Tongue (tissue), 3 donors: ENCODE measurements at places on chromosomes 5 and 9.

DNA sequence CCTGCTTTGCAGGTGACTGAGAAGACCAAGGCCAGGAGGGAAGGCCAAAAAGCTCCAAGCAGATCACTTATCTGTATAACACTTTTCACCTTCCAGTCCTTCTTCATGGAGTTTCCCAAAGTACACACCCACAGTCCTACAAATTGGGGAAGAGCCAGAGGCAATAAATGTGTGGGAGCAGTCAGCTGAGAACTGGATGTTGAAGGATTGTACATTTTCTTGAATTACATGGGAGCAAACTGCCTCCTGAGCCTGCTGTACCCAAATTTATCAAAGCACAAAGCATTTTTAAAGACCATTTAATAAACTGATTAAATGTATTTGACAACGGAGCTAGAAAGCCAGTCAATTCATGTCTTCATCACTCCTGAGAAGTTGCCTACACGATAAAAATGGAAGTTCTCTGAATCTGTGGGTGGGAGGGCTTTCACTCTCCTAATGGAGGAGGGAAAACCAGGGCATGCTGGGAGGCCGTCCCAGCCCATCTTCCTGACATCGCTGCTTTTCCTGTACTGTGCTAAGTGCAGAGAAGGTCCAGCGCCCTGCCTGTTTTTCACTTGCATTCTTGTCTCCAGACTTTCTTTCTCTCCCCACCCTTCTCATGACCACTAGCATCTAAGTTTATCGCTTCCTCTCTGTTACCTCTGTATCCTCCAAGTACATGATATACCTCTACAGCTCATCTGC is 79.0 kb downstream of the KCNIP1 start:
- no peak for DNase-seq

DNA sequence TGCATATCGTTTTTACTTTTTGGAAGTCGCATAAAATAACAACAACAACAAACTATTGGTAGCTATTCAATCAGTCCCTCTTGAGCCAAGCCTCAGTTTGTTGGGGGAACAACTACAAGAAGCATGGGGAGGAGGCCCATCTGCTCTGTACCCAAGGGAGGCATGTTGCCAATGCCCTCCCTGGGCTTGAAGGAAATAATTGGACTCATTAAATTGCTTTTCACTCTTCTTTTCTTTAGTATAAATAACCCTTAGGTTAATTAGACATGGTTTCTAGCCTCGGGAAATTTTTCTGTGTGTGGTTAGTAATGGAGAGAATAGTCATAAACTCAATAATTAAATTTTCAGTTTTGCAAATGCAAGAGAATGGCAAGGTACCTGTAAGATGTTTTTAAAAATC is 500.7 kb downstream of the TLE4 start:
- no peak for DNase-seq

- peak; percentile 71 for DNase-seq
Measured at GRCh38 chr5:150485693-150486401, 22.1 kb upstream of the NDST1 start.

DNA sequence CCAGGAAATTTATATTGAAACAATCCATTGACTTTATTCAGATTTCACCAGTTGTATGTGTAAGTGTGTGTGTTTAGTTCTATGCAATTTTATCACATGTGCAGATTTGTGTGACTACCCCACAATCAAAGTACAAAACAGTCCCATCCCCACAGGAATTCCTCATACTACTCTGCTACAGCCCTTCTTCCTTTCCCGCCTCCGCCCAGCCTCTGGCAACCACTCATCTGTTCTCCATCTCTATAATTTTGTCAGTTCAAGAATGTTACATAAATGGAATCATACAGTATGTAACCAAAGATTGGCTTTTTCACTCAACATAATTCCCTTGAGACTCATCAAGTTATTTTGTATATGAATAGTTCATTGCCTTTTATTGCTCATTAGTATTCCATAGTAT is 289.1 kb downstream of the GADD45G start:
- DNase-seq: no peak

DNA sequence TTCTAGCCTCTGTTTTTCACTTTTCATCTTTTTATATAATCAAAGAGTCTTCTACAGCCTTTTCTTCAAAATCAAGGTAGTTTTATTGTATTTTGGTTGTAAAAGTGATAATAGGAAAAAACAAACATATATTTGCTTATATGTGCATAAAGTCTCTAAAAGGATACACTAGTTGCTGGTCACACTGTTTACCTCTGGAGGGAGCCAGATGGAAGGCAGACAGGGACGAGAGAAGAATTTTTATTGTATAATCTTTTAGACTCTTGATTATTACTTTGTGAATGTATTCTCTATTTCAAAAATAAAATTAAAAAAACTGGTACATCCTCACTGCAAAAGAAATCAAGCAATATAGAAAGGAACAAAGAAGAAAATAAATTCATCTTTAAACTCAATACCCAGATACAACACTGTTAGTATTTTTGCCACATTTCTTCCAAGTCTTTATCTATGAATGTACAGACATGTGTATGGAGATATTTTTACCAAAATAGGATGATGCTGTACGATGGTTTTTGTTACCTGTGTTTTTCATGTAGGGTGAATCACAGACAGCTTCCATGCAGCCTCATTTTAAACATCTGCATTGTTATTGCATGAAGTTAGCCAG is 6.1 kb upstream of the RNF183 start:
- peak; percentile 68 for DNase-seq

- DNase-seq: no peak
Measured at GRCh38 chr5:148466236-148466580, 82.5 kb downstream of the FBXO38 start.

- no peak for DNase-seq
Measured at GRCh38 chr9:98225015-98225442, 30.4 kb downstream of the TBC1D2 start.

DNA sequence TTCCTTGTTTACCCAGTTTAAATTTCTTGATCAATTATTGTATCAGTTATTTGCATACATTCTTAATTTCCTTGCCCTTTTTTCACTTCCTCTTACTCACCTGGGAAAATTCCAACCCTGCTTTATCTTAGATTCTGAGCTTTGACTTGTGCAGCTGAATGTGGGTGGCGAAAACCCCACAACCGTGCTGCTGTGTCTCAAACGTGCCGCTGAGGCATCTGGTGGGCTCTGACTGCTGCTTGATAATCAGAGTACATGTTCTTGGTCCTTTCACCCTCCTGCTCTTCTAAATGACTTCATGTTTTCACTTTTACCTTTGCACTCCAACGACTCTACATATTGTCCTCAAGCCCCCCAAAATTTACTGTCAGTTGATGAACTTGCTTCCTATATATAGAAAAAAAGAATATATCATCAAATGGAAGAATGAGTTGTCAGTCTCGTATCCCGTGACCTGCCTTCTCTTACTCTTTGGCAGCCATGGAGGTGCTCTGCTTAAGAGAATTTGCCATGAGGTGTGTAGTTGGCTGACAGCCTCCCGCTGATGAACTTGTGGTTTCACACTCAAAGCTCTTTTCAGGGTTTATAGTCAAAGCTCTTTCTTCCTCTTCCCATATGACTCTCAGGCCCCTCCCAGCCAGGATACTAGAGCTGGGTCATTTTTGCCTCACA is 14.0 kb upstream of the JAK2 start:
- DNase-seq: no peak

GRCh38 chr5:82639393-82640144 is 361.4 kb upstream of the RPS23 start:
- DNase-seq: peak; percentile 46

- no peak for DNase-seq
Measured at GRCh38 chr5:119341452-119342349, 14.1 kb upstream of the TNFAIP8 start.

DNA sequence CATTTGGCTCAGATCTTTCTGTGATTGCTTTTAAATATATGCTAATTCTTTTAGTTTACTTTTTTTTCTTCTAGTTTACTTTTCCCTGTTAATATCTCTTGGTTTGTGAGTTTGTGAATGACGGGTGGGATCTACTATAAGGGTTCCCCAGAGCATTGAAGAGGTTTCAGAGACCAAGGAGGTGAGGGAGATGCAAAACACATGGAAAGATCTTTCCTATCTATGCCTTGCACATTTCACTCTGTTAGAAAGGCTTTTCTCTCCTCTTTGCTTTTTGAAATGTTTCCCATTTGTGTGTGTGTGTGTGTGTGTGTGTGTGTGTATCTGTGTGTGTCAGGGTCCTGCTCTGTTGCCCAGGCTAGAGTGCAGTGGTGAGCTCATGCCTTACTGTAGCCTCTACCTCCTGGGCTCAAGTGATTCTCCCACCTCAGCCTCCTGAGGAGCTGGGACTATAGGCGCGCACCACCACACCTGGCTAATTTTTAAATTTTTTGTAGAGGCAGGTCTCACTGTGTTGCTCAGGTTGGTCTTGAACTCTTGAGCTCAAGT is 50.7 kb downstream of the CNTLN start:
- DNase-seq: no peak

- no peak for DNase-seq
Measured at GRCh38 chr9:123712399-123712798, 217.5 kb downstream of the DENND1A start.

DNA sequence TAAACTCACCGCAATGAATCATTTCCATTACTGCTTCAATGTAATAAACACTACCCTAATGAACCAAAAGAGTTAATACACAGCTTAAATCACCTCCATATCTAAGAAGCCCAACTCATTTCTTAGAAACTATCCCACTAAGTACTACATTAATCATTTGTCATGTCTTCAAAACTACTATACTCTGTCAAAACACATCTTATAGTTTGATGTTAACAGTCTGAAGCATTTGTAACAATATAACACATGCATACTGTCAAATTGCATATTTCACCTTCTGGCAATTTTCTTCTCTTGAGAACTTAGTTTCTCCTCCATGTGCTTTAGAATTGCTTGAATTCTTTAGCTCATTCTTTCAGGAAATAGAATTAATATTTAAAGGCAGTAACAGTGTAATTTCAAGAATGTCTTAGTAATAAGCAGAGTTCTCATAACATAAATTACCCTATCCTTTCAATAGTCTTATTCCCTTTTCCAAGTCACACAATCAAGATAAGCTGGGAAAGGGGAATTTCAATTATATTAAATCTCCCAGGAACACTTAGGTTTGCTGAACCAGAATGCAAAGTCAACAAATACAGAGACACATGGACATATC is 199.7 kb downstream of the ATPSCKMT start:
- no peak for DNase-seq
